MV-4-11 (cell line): ENCODE measurements at places on chromosomes 1 and 21.

GRCh38 chr1:56432166-56432971 lies 147.0 kb downstream of the PLPP3 start:
- DNase-seq = no peak

DNA sequence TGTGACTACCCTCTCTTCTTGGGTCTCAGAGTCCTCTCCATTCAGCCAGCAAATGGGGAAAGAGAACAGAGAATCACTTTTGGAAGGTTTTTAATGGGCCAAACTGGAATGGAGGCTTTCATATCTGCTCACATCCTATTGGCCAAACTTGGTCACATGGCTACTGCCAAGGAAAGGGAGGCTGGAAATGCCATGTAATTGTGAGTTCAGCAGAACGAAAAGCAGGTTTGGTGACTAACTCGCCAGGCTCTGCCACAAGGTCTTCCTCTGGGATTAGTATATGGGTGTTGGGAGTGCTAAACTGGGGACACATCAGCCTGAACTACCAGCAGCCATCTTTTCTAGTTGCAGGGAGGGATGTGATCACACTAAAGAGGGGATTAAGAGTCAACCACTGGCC lies 19.2 kb downstream of the RD3 start:
- no peak for DNase-seq

DNA sequence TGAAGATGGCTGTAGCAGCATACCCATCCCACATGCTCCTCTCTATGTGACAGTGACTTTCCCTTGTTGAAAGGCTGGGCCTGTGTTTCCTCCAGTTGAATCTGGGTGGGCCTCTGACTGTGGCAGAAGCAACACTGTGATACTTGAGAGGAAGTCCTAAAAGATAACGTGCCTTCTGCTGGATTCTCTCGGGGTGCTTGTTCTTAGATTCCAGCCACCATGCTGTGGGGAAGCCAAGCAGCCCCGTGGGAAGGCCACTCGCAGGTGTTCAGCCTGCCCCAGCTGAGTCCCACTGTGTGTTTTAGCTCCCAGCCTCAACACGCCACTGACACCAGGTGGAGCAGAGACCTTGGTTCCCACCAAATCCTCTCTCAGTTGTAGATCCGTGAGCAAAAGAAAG lies 31.5 kb downstream of the TRAPPC10 start:
- DNase-seq = no peak

DNA sequence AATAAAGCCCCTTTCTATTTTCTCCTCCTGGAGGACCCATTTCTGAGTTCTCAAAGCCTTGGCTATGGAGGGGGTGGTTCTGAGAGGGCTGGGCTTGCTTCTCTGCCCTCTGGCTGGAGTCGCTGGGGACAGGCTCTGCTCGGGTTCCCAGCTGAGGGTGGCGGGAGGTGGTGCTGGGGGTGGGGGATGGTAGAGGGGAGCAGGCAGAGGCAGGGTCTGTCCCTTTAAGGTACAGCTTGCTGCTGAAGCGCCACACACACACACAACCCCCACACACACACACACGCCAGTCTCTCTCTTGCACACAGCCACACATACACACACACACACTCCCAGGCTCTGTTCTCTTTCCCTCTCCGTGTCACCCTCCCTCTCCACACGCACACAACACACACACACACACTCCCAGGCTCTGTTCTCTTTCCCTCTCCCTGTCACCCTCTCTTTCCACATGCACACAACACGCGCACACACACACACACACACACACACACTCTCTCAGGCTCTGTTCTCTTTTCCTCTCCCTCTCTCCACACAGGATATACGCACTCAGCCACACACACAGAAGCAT lies 69.8 kb upstream of the SSBP3 start:
- DNase-seq = peak; percentile 56

- no peak for DNase-seq
Observed at GRCh38 chr1:167620002-167620401, 10.0 kb upstream of the RCSD1 start.

DNA sequence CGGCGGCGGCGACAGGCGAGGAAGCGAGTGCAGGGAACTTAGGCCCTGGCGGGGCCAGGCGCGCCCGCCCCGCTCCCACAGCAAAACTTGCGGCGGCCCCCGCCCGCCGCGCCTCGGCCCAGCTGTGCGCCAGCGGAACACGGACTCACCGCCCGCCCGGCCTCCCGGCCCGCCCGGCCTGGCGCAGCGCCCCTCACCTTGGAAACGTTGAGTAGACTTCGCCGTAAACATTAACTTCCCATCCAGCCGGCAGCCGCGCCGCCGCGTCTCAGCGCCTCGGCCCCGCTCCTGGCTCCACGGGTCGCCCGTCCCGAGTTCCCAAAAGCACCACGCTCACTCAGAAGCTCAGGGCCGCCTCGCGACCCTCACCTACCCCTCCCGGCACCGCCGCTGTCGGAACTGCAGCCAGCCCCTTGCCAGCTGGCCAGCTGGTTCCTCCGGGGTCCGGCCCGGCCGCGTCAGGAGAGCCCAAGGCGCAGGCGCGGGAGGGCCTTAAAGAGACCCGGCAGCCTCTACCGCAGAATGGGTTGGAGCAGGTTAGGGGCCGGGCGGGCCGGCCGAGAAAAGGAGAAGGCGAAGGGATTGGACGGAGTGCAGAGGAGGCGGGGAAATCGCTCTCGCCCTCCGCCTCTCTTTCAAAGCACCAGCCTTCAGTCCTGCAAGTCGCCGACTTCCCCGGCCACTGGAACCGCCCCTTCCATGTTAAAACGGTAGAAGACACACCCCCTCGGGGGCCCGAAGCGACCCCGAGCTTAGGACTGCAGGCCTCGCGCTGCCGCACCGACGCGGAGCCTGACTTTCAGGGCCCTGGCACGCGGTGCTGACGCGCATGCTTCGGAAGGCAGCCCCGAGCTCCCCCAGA lies at the start of gene EVI5:
TSS of gene EVI5 (minus strand) at position 470 of the 862 bp plus-strand sequence. CDS start 48,562 bp downstream, outside the sequence.
- peak; percentile 96 for DNase-seq
